Left hindlimb (tissue), 1 donor: ENCODE measurements at places on chromosomes 6 and 20.

- peak; percentile 53 for DNase-seq
These were observed 139.0 kb downstream of the MTHFD1L start for GRCh38 chr6:151004383-151005024.

DNA sequence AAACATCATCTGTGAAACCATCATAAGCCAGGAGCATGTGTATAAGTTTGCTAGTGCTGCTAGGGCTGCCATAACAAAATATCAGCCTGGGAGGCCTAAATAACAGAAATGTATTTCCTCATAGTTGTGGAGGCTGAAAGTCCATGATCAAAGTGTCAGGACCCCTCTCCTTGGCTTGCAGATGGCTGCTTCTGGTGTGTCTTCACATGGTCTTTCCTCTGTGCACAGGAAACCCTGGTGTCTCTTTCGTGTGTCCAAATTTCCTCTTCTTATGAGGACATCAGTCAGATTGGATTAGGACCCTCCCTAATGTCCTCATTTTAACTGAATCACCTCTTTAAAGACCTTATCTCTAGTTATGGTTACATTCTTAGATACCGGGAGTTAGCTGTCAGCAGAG lies 6.2 kb upstream of the CITED2 start:
- no peak for DNase-seq

DNA sequence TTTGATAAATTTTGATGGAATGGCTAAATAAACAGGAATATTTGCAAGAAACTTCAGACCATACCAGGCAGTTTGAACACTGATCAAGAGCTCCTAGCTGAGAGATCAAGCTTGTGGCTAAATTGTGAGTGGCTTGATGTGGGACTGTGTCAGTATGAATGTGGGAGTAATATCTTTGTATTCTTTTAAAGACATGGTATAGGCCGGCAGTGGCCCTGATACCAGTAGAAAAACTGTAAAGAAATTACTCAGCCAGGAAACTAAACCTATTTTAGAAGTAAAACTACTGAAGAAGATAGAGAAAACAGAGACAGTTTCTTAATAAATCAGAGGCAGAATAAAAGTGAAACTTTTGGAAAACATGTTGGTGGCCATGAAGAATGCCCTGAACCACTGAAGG lies 608.4 kb upstream of the SYNCRIP start:
- no peak for DNase-seq

DNA sequence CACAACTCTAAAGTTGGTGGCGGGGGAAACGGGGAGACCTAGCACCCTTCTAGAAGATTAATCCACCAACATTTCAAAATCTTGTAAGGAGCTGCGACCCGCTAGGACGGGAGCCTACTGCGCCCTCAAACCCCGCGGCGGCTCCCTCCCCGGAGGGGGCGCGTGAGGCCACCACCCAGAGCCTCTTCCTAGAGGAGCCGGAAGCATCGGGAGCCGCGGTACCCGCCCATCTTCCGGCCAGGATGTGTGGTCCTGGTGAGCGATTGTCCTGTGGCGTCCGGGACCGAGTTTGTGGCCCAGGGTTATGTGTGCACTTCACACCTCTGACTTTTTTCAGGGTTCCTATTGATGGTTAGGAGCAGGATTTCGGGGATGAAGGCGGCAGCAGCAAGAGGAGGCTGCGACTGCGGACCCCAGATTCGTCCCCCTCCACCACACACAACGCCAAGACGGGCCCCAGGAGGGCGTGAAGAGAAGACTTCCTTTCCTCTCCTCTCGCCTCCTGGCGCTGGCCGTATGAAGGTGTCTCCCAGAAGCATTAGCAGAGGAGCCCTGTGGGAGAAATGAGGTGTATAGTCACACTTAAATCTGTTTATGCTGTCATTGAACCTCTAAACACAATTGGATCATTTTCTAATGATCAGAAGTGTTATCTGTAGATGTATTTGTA lies 10.7 kb downstream of the ZNF165 start:
- DNase-seq, result peak; percentile 47

DNA sequence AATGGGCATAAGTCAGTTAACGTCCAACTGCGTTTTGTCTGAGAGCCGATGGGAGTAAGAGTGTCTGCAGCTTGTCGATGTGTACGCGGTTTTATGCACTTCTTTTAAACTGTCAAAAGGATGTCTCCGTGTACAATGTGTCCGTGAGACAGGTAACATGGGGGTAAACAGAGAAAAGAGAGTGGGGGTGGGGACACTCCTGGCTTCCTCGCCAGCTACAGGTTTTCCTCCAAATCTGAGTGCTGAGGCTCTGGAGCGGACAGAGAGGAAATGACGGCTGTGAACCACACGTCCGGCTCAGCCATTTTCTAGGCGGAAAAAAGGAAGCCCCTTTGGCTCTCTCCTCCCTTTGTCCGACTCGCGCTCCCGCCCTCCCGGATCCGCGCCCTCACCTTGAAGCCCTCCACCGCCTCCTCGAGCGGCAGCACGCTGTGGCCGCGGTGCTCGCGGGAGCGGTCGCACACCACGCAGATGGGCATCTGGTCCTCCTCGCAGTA lies 916 bp downstream of the TRIM27 start:
- DNase-seq, result peak; percentile 65

GRCh38 chr6:32937230-32937633 lies 3.6 kb downstream of the HLA-DMB start:
- no peak for DNase-seq

DNA sequence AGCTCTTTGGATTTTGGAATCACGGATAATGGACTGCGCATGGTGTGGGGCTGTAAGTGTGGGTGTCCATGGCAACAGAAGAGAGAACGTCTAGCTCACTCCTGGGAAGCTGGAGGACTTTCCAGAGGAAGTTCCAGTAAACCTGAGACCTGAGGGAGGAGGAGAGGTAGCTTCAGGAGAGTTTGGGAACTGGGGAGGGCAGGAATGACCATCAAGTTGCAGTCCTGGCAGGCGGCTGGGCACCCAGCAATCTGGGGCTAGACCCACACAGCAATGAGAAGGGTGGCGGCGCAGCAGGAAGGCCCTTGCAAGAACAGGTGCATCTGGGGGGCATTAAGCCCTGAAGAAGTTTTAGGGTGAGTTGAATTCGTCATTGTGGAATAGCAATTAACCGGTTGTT lies 95.9 kb downstream of the FOXC1 start:
- no peak for DNase-seq

- no peak for DNase-seq
These were observed 142.3 kb upstream of the SLC22A16 start for GRCh38 chr6:110618591-110619267.

DNA sequence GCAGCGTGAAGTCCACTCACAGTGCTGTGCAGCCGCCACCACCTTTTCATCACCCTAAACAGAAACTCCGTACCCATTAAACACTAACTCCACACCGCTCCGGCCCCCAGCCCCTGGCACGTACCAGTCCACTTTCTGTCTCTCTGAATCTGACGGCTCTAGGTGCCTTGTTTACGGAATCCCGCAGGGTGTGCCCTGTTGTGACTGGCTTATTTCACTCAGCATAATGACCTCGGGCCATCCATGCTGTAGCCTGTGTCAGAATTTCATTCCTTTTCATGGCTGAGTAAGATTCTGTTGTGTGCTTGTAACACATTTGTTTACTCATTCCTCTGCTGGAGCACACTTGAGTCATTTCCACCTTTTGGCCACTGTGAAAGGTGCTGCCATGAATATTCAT lies 18.0 kb downstream of the TCFL5 start:
- DNase-seq, result no peak

- peak; percentile 93 for DNase-seq
These were observed at the start of gene LAMA2 for GRCh38 chr6:128882991-128883611. TSS of gene LAMA2 (plus strand) at chr6:128883138. CDS start at chr6:128883246, 108 bp downstream.

DNA sequence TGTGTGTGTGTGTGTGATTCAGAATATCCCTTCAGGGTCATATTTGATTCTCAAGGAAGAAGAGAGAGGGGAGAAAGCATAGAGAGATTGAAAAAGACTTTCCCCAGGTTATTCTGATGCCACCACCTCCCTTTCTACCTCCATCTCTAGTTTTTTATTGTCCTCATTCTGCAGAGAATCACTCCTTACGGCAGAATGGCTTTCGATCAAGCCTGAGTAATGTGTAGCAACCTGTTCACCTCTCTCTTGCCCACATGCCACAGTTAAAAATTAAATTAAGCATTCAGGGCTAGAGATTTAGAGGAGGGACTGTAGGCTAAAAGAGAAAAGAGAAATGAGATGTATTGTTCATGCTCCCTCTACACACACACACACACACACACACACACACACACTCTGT lies 18.1 kb downstream of the KLHL32 start:
- DNase-seq, result no peak

DNA sequence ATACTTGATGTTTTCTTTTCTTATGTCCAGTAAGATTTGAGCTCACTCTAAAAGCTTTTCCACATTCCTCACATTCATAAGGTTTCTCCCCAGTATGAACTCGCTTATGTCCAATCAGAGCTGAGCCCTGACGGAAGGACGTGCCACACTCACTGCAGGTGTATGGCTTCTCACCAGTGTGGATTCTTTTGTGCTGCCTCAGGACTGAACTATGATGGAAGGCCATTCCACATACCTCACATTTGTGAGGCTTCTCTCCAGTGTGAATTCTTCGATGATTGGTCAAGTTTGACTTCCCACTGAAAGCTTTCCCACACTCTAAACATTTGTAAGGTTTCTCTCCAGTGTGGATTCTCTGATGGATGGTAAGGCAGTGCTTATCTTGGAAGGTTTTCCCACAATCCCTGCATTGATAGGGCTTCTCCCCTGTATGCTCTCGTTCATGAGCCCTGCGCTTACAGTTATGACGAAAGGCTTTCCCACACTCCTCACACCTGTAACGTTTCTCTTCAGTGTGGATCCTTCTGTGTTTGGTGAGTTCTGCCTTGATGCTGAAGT lies 9.9 kb downstream of the ZNF311 start:
- DNase-seq, result no peak
